ENCODE measurements at places on chromosomes 1 and 21.

GRCh38 chr1:114156538-114157274, 3.0 kb upstream of the SYT6 start:
- no peak for DNase-seq

GRCh38 chr1:202316186-202316585, 25.6 kb downstream of the UBE2T start:
- no peak for DNase-seq

- no peak for DNase-seq
Observed at GRCh38 chr1:229105109-229105508, 165.8 kb upstream of the RAB4A start.

- no peak for DNase-seq
Observed at GRCh38 chr21:39161064-39161463, 22.2 kb downstream of the PSMG1 start.

DNA sequence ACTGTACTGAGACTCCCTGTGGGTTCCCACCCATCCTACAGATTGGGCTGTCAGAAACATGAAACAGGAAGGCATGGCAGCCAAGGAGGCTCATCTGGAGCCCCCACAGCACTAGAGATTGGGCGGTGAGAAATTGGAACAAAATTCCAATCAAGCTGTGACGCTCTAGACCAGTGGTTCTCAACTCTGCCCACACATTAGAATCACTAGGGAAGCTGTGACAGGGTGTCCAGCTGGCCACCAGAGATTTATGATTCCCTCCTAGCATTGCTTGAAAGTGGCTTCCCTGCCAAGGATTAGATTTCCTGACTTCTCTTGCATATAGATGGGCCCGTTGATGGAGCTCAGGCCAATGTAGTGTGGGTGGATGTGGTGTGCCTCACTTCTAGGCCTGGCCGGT, 187.5 kb upstream of the ZC3H12A start:
- no peak for DNase-seq

GRCh38 chr21:38277501-38278131, 20.8 kb downstream of the KCNJ15 start:
- no peak for DNase-seq

- DNase-seq, result no peak
Observed at GRCh38 chr1:186845576-186846210, 16.9 kb downstream of the PLA2G4A start.

DNA sequence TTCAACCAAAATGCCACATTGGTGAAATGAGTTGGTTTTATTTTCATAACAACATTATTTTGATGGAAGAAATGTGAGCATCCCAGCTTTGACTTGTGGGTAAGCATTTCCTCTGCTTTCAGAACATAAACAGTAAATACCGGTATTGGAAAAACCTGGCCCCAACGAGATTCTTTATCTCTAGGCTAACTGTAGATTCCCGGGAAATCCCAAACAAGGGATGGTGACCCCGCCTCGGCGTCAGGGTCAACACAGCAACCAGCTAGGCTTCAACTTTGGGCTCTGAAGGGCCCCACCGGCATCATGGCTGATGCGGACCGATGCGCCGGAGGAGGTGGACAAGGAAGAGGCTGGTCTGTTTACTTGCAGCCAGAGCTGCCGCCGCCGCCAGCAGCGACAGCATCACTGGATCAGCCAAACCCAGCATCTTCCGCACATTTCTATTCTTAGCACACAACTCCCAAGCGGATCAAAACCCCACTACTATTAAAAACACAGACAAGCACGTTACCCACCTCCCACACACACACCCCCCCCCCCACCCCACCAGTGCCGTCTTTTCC, 1.1 kb downstream of the AKT3 start:
- DNase-seq, result peak; percentile 45

DNA sequence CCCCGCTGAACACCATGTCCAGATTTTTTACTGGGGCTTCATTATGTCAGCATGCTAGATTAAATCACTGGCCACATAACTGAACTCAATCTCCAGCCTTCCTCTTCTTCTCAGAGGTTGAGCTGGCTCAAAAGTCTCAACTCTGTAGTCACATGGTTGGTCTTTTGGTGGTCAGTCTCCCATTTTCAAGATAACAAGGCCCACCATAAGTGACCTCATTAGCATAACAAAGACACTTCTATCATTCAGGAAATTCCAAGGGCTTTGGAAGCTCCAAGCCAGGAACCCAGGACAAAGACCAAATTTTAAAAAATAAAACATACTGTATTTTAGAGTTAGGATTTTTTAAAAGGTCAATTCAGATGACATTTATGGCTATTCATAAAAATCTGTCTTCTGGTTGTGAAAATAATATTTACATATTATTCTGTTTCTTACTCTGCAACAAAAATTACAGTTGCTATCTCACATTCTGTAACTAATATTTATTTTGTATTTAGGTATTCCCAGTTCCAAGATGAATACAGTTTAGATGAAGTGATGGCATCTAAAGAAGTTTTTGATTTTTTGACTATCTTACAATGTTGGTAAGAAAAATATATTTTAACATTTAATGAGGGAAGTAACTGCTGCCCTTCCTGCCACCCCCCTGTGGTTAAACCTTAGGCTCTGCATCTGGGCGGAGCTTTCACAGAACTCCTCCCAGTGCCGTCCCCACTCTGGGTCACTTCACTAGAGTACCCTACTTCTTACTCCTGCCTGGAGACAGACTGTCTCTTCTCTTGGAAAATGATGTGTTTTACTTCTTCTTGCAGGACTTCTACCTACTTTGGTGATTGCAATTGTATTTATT, 49.3 kb downstream of the SCP2 start:
- no peak for DNase-seq

- no peak for DNase-seq
Observed at GRCh38 chr1:97262842-97263241, 541.3 kb downstream of the PTBP2 start.

- DNase-seq, result no peak
Observed at GRCh38 chr1:98860329-98860728, 144.3 kb downstream of the PLPPR5 start.

DNA sequence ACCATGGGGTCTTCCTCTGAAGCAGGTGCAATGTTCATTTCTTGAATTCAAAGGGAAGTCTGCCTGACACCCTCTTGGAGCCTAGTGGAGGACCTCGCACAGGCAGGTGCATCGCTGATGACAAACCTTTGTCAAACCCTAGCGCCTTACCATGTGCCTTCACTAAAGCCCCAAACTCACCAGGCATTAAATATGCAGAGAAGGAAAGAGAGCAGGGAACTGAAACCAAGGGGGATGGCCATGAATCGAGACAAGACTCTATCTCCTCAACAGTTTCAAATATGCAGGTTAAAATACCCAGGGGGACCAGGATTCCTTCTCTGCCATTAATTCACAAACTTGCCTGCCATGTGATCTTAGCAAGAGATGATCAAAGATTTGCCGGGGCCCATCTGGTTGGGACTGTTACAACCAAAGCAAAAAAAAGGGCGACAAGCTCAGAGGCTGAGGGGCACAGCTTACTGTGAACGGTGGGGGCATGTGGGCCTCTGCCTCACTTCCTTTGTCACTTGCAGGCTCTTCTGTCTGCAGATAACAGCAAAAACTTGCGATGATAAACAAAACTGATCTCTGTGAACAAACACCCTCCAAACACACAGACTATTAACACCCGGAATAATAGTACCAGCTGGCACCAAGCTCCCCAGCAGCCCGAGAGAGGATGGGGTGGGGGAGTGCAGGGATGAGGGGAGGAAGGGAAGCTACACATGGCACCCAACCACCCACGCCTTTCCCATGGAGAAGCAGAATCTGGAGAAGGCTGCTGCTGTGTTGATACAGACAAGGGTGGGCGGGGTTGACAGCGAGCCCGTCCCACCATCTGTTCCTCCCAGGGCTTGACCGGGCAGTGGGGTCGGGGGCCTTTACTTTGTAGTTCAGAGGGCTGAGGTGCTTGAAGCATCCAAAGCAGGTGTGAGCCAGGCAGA, 33.9 kb downstream of the TMEM63A start:
- no peak for DNase-seq

DNA sequence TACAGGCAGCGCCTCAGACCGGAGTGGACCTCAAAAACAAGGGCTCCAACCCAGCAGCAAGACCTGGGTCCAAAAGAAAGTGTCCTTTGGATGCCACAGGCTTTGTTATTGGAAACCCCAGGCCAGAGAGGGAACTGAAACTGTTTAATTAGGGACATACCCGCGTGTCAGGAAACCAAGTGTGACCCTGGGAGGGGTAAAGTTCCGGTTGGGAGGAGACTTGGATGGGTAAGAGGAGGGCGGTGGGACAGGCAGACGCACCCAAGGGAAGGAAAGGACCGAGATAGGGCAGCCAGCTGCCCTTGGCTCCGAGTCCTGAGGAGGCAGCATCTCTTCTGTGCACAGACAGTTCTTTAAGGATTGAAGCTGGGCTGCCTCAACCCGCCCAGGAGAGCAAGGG, 71.4 kb downstream of the CDC7 start:
- DNase-seq, result no peak

DNA sequence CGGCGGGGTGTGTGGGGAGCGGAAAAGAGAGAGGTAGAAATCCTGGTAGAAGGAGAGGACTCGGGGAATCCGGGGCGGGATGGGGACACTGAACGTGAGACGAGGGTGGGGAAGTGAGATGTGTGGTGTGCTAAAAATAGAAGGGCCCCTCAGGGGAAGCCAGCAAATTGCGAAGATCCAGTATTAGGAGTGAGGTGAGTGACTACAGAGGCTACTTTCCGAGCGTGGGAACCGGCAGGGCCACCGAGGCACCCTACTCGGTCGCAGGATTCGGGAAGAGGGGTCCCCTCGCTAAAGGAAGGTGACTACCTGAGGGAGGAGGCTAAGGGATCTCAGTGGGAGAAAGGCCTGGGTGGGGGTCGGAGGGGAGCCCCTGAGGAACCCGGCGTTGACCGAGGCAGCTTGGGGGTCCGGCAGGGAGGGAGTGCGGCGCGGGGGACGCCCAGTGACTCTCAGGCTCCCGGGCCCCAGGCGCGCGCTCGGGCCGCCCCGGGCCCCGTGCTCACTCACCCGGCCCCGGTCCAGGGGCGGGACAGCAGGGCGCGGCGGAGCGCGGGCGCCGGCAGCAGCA, 318 bp downstream of the ALDH4A1 start:
- DNase-seq, result no peak

DNA sequence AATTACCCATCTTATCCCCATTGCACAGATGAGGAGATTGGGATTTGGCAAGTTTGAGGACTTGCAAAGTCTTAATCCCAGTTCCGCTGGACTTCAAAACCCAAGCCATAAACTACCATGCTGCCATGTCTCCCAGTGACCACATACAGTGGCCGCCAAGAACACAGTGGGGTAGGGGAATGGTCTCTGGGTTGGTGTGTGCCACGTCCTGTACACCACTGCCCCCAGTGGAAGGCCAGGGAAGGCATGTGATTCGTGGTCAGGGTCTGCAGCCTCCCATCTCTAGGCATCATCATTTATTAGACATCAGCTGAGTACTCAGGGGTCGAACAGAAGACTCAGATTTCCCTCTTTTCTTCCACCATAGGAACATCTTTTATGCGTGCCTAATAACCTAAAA, 76.0 kb downstream of the MAN1C1 start:
- peak; percentile 42 for DNase-seq

GRCh38 chr1:145884675-145885074, 991 bp downstream of the ANKRD35 start:
- DNase-seq, result no peak

DNA sequence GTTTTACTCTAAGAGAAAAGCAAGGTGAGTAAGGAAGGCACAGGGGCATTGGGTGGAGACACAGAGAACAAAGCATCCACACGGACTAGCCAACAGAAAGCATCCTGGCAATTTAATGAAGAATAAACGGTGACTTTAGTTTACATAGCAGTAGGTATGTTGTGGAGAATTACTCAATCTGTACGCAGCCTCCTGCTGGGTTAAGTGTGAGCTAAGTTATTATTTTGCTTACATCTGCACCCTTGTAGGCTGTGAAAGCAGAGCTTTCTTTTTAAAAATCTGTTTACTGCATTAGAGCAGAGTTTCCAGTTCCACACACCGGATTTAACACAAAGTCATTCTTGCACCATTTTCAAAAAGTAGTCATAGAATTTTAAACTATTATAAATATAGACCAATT, 144.5 kb downstream of the AKT3 start:
- DNase-seq, result no peak

DNA sequence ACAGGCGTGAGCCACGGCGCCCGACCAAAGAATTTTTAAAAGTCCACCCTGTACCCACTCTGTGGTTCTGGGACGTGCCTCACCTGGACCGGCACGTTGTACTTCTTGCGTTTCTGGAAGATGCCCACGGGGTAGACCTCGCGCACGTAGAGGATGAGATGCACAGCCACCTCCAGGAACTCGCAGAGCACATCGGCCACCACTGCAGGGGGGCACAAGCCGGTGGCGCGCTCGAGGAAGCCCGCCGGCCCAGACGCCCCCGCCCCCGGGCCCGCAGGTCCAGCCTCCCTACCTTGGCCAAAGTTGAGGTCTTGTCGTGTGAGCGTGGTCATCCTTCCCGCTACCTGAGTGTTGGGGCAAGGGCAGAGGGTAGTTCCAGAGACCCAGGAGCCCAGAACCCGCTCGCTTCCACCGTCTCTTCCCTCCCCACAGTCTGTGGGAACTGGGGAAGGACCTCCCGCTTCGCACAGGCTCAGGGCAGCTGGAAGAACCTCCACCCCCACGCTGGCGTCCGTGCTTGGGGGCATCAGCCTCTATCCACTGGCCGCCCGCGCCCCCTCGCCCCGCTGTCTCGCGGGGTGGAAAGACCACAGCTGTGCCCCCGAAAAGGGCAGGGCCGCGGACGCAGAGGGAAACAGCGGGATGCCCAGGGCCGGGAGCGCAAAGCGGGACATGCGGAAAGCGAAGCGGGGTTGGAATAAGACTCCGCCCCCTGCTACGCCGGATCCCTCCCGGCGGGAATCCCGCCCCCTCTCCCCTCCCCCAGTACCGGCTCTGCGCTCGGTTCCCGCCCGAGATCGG, 478 bp downstream of the MAD2L2 start:
- peak; percentile 60 for DNase-seq

DNA sequence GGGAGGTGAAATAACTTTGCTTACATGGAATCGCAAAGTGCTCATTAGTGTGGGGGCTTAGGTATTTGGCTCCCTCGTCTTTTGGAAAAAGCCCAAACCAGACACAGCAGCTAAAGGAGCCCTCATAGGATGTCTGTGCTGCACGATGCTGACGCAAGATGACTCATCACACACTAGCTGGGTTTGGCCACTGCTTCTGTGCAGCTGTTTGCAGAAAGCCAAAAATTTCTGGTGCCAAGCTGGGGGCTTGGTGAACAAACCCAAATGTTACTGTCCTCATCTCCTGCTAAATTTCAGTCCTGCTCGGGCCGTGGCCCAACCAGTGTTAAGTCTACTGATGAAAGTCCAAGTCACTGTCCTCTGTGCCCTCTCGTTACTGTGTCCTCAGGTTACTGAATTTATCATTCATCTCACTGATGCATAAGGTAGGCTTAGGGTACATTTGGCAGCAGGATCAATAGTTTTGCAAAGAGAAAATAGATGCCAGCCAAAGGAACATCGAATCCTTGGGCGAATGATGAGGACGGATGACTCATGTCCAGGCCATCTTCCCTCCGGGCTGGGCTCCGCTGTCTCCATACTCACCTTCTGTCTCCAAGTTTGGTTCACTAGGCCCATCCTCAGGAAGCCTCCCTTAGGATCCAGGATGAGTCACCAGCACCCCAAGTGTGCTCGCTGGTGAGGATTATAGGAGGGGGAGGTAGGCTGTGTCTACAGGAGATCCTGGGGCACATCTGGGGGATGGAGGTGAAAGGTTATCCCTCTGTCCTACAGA, 177.7 kb downstream of the ADSS2 start:
- no peak for DNase-seq

GRCh38 chr1:101742509-101742908, 254.2 kb downstream of the OLFM3 start:
- no peak for DNase-seq
